ENCODE measurements at places on chromosomes 3 and 15. TPM values are rescaled to one million over a fixed set of nuclear protein-coding genes. Genes with fewer than 3 reads are reported as not detected.

Gene NECTIN3
- total RNA-seq: 48.2 TPM

Gene FAM107A
- total RNA-seq: 1.0 TPM

Gene SI
- total RNA-seq: not detected

Gene TMEM212
- total RNA-seq: not detected

Gene TSEN2
- 27.7 TPM for total RNA-seq

Gene ROPN1
- 0.27 TPM for total RNA-seq

Measured in GM23338 (cell line).